ENCODE measurements at places on chromosomes 5 and 9.

GRCh38 chr5:174314261-174314660 is 268.8 kb downstream of the NSG2 start:
- no peak for DNase-seq

DNA sequence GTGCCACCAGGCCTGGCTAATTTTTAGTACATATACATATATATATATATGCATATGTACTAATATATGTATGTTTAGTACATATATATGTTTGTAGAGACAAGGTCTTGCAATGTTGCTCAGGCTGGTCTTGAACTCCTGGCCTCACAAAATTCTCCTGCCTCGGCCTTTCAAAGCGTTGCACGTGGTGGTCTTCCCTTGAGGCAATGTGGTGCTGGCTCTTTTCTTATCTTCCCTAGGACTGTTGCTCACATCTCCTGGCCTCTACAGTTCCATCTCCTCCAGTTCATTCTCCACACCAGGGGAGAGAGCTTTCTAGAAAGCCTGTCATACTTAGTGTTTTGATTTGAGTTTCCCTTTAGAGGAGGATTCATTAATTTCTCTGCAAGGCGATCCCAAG is 28.9 kb upstream of the TGFBR1 start:
- no peak for DNase-seq

DNA sequence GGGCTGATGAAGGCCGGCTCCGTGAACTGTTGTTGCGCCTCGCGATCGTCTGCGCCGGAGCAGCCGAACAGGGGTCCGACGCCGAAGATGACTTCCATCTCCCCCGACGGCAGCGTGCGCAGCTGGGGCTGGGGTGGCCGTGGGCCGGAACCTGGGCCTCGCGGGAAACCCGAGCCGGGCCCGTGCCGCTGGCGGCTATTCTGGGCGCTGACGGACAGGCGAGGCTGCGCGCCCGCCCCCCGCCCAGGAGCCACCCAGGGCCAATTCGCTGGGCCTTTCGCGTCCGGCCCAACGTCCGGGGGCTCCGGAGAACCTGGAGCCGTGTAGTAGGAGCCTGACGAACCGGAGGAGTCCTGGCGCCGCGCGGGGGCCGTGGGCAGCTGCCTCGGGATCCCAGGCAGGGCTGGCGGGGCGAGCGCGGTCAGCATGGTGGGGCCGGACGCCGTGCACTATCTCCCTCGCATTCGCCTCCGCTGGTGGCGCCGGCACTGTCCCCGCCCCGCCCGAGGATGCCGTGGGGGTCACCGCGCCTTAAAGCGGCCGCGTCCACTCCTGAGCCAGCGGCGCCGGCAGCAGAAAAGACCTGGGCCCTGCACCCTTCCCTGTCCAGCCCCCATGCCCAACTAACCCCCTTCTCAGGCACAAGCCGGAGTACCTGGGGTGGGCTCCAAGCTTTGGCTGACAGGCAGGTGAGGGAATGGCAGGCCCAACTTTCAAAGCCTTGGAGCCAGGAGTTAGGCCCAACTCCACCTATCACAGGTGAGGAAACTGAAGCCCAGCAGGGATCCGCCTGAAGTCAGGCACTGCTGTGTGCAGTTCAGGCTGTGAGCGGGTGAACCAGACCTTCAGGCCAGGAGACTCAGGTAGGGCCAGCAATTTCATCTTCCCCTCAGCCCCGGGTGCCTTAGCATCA is at the start of gene PROB1:
PROB1 (minus strand) TSS at position 451 of the 913 bp plus-strand sequence; CDS start at position 428, 23 bp downstream.
- no peak for DNase-seq

- no peak for DNase-seq
Measured at GRCh38 chr5:68405026-68405684, 189.6 kb downstream of the PIK3R1 start.

GRCh38 chr9:77598524-77598923 is 49.6 kb downstream of the GNA14 start:
- DNase-seq, result no peak

DNA sequence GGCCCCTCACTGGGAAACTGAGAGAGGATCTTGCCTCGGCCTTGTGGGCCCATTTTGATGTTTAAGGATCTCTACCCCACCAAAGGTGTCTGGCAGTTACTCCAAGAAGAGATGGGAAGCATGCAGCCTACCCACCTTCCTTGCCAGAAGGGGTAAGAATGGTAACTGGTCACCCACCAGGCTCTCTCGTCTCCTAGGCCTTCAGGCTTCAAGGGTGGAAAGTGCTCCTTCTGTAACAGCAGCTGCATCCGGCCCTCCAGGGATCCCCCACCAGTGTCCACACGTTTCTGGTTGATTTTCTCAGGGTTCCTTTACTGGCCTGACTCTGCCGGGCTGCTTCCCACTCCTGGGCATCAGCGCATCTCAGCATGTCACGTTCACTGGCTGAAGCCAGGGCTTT is 204.4 kb upstream of the IRX1 start:
- no peak for DNase-seq

GRCh38 chr9:133080161-133080560 is 18.4 kb downstream of the CEL start:
- no peak for DNase-seq
